ENCODE measurements at places on chromosomes 1 and 21.

GRCh38 chr1:229164836-229165735 lies 105.8 kb upstream of the RAB4A start:
- no peak overlapping the region for H3K27ac ChIP-seq
- H3K36me3 ChIP-seq, result no peaks in the 10 kb centered on the region
- H3K4me3 ChIP-seq, result no peak overlapping the region
- DNase-seq, result no peak

DNA sequence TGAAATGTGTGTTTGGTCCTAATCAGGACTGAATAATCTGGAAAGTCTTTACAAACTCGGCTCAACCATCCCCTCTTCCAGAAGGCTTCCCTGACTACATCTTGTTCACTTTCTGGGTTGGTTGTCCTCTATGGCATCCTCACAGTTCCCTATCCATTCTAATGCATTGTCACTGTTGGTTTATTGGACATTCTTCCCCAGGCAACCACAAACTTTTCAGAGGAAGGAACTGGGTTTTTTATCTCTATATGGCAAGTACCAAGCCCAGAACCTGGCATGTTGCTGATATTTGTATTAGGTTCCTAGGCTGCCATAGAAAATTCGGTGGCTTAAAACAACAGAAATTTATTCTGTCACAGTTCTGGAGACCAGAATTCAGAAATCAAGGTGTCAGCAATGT lies 363.5 kb upstream of the ST6GALNAC5 start:
- no peak overlapping the region for H3K4me3 ChIP-seq
- no peak overlapping the region for H3K27ac ChIP-seq
- no peaks in the 10 kb centered on the region for H3K36me3 ChIP-seq
- no peaks in the 10 kb centered on the region for H3K4me1 ChIP-seq

- no peak for DNase-seq
- H3K27me3 ChIP-seq, result no peaks in the 10 kb centered on the region
These were observed 59.4 kb downstream of the PAPPA2 start for GRCh38 chr1:176522310-176522845.

- no peaks in the 10 kb centered on the region for H3K27me3 ChIP-seq
- no peak overlapping the region for H3K4me3 ChIP-seq
- H3K4me1 ChIP-seq, result peaks cover 87% of the 10 kb centered on the region
These were observed 30.8 kb downstream of the DUSP10 start for GRCh38 chr1:221711063-221711577.

DNA sequence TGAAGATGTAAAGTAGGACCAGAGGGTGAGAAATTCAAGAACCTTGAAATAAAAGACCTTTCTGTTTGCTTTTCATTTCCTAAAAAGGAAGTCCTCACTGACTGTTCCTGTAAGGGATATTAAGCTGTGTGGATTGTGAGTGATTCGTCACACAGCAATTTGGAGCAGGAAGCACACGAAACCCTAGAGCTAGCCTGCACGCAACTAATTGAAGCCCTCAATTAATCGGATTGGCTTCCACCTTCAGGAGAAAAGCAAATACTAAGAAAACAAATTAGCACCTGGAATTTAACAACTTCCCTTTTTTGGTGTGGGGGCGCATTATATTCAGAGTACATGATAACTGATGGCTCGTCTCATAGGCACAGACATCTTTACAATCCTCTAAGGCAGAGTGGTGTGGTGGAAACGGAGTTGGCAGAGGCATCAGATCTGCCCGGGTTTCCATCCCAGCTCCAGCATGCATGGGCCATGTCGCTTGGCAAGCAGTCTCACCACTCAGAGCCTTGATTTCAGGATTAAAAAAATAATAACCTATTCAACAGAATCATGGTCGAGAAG lies 95.2 kb downstream of the KCNJ15 start:
- DNase-seq, result no peak
- H3K36me3 ChIP-seq, result no peaks in the 10 kb centered on the region
- no peaks in the 10 kb centered on the region for H3K27me3 ChIP-seq

- H3K27ac ChIP-seq, result no peak overlapping the region
- H3K4me3 ChIP-seq, result no peak overlapping the region
- peaks cover 21% of the 10 kb centered on the region for H3K27me3 ChIP-seq
These were observed 26.8 kb downstream of the IER5 start for GRCh38 chr1:181115368-181115684.

- peaks cover 37% of the 10 kb centered on the region for H3K27me3 ChIP-seq
- H3K4me1 ChIP-seq, result no peaks in the 10 kb centered on the region
- H3K4me3 ChIP-seq, result no peak overlapping the region
- no peak for DNase-seq
- no peak overlapping the region for H3K27ac ChIP-seq
These were observed 13.3 kb upstream of the FMOD start for GRCh38 chr1:203364094-203364801.

DNA sequence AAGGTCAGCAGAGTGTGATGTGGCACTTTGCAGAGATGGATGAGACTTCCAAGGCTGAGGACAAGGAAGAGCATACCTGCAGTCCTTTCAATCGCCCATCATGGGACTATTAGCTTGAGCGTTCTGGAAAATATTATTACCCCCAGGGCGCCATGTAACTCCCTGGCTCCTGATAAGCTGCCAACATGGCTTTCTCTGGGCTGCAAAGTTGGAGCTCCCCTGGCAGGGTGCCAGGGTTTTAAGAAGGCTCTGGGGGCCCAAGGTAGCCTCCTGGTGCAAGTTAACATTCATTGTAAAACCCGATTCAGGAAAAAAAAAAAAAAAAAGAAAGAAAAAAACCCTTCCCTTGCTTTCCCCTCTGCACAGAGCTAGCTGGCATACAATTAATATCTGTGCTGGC lies 196.7 kb downstream of the PBX1 start:
- no peaks in the 10 kb centered on the region for H3K27me3 ChIP-seq
- DNase-seq, result no peak
- no peak overlapping the region for H3K27ac ChIP-seq
- H3K36me3 ChIP-seq, result no peaks in the 10 kb centered on the region
- no peak overlapping the region for H3K4me3 ChIP-seq
- no peaks in the 10 kb centered on the region for H3K4me1 ChIP-seq

DNA sequence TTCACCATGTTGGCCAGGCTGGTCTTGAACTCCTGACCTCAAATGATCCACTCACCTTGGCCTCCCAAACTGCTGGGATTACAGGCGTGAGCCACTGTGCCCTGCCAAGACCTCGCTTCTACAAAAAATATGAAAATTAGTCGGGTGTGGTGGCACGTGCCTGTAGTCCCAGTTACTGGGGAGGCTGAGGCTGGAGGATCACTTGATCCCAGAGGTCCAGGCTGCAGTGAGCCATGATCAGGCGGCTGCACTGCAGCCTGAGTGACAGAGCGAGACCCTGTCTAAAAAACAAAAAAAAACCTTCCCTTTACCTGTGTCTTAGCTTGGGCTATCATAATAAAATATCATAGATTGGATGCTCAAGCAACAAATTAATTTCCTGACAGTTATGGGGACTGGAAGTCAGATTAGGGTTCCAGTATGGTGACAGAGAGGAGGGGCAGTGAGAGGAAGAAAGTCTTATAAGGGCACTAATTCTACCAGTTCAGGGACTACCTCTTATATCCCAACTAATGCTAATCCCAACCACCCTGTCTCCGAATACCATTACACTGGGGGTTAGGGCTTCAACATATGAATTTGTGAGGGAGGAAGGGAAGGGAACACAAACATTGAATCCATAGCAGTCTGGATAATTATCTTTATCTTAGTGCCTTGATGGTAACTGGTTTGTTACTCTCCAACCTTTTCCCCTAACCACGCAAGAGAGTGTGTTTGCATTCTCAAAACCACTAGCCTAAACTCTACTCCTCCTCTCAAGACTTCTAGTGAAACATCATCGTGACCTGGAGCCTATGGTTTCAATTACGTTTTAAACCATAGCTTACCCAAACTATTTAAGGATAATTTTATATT lies 1.0 kb upstream of the NAXE start:
- H3K27ac ChIP-seq, result peak overlapping the region; percentile 76
- no peak for DNase-seq
- no peaks in the 10 kb centered on the region for H3K27me3 ChIP-seq

GRCh38 chr1:164333387-164333786 lies 225.6 kb upstream of the PBX1 start:
- H3K27ac ChIP-seq, result no peak overlapping the region
- no peaks in the 10 kb centered on the region for H3K36me3 ChIP-seq
- no peaks in the 10 kb centered on the region for H3K4me1 ChIP-seq

- no peak overlapping the region for H3K4me3 ChIP-seq
- H3K27ac ChIP-seq, result no peak overlapping the region
- H3K36me3 ChIP-seq, result no peaks in the 10 kb centered on the region
- no peaks in the 10 kb centered on the region for H3K4me1 ChIP-seq
- peaks cover 20% of the 10 kb centered on the region for H3K27me3 ChIP-seq
These were observed 13.0 kb upstream of the GORAB start for GRCh38 chr1:170518965-170519364.

DNA sequence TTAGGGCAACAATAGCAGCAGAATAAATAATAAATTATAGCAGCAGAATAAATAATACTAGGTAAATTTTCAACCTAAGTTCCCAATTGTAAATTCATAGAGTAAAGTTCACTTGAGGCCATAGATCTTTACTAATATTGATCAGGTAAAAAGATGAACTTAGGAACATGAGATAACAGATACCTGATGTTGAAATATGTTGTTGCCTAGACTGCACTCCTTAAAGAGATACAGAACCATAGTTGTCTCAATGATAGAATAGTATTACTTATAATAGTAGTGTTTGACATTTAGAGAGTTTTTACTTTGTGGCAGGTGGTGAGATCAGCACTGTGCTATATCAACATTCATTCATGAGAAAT lies 378 bp upstream of the F13B start:
- peaks cover 4% of the 10 kb centered on the region for H3K27me3 ChIP-seq
- no peak overlapping the region for H3K4me3 ChIP-seq
- no peak for DNase-seq
- no peaks in the 10 kb centered on the region for H3K4me1 ChIP-seq
- H3K27ac ChIP-seq, result no peak overlapping the region

DNA sequence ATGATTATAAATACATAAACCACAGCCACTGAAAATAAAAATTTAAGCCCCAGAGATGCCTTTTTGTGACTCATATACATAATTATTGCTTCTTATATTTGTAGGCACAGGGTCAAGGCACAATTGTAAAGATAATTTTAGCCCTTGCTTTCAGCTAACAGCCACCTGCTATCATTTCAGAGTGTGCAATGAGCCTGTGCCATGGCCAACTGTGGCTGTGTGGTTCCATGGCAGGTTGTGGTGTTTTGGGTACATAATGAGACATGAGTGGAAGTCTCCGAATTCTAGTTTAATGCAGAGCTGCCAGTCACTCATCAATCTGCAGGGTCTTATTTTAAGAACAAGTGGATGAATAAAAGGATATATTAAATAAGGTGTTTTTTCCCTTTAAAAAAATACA lies 346.9 kb upstream of the SNX7 start:
- no peaks in the 10 kb centered on the region for H3K27me3 ChIP-seq
- no peaks in the 10 kb centered on the region for H3K36me3 ChIP-seq
- H3K4me3 ChIP-seq, result no peak overlapping the region
- no peak overlapping the region for H3K27ac ChIP-seq

- H3K27me3 ChIP-seq, result no peaks in the 10 kb centered on the region
- H3K4me1 ChIP-seq, result no peaks in the 10 kb centered on the region
- H3K36me3 ChIP-seq, result no peaks in the 10 kb centered on the region
- no peak overlapping the region for H3K4me3 ChIP-seq
- H3K27ac ChIP-seq, result no peak overlapping the region
These were observed 16.4 kb downstream of the COL9A2 start for GRCh38 chr1:40300651-40301050.

GRCh38 chr1:200073286-200073637 lies 45.8 kb downstream of the NR5A2 start:
- no peak overlapping the region for H3K4me3 ChIP-seq
- no peak for DNase-seq
- peaks cover 30% of the 10 kb centered on the region for H3K27me3 ChIP-seq

GRCh38 chr1:43547538-43548072 lies 16.9 kb downstream of the PTPRF start:
- peaks cover 9% of the 10 kb centered on the region for H3K27me3 ChIP-seq
- H3K4me3 ChIP-seq, result no peak overlapping the region
- H3K36me3 ChIP-seq, result no peaks in the 10 kb centered on the region
- peaks cover 2% of the 10 kb centered on the region for H3K4me1 ChIP-seq

DNA sequence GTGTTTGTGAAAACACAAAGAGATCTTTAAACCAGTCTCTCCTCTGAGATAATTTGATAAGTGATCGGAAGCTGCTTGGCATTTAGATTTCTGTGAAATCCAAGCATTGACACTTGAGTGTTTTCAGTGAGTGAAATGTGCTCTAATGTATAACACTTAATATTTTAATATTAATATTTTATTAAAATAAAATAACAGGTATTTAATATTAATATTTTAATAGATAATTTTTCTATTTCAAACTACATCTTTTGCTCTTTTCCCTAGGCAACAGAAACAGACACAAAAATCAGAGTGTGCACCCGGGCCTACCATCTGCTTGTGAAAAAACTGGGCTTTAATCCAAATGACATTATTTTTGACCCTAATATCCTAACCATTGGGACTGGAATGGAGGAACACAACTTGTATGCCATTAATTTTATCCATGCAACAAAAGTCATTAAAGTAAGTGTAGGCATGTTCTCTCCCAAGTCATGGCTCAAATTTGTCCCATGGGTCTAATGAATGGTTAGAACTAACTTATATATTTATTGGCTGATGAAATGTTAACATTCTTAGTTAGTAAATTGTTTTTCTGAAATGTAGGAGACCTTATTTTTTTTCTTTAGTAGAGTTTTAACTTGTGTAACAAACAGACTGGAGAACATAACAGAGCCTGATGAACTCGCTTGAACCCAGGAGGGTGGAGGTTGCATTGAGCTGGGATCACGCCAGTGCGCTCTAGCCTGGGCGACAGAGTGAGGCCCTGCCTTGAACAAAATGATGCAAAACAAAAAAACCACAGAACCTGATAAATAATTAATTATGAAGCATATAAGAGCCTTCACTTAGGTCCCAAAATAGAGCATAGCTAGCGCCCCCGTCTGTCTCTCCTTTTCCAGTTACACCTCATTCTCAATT lies 55.2 kb downstream of the MTR start:
- H3K4me3 ChIP-seq, result no peak overlapping the region
- peaks cover 22% of the 10 kb centered on the region for H3K36me3 ChIP-seq
- no peak overlapping the region for H3K27ac ChIP-seq
- no peak for DNase-seq
- H3K27me3 ChIP-seq, result no peaks in the 10 kb centered on the region

DNA sequence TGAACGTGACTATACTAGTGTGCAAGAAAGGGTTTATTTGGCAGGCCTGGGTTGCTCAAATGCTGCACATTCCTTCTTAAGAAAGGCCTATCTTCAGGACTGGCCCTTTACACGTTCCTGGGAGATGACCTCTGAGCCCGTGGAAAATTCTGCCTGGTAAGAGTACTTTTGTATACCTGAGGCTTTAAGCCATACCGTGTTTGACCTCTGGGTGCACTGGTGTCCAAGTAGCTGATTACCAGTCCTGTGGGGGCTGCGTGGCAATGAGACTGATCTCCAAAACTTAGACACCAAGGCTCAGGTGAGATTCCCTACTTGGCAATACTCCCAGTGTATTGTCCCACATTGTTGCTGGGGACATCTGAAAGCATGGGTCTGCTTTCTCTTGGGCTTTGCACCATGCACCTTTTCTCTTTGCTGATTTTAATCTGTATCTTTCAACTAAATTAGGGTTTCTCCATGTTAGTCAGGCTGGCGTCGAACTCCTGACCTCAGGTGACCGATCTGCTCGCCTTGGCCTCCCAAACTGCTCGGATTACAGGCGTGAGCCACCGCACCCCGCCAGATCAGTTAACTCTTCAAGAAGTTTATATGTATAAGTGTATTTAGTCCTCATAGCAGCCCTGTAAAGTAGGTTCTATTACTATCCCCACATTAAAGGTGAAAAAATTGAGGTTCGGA lies 44.5 kb downstream of the TRIM33 start:
- peaks cover 18% of the 10 kb centered on the region for H3K36me3 ChIP-seq
- H3K27ac ChIP-seq, result no peak overlapping the region
- DNase-seq, result no peak
- no peaks in the 10 kb centered on the region for H3K27me3 ChIP-seq

Measured in activated CD4-positive, alpha-beta memory T cell treated with anti-CD3 and anti-CD28 coated beads, Interleukin-2, amount 10 ng/mL, durations not matched to agents 7 days and 5 days (primary cell).